ENCODE measurements at places on chromosomes 16 and 17.

GRCh38 chr17:8002721-8003593 is 542 bp downstream of the GUCY2D start:
- DNase-seq = no peak

DNA sequence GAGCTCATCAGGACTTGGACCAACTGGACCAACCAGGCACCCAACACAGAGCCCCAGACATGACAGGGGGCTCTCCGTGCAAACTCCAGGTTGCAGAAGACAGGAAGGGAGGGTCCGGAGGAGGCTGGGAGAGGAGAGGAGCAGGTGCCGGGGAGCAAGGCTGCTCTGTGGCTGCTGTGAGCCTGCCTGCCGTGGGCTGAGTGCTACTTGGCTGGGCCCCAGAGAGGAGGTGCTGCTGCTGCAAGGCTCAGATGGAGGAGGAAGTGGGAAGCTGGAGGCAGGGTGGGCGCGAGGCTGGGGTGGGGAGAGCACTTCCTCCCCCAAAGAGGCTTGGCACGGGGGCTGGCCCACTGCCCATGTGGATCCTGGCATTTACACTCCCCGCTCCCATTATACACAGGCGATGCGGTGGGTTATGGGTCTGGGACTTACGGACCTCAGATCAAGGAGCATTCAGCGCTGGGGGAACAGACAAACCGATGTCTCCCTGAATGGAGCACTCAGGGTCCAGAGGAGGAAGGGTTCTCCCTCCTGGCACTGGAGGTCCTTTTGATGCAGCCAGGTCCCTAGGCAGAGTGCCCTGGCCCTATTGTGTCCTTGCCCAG is 15.9 kb downstream of the EPOP start:
- no peak for DNase-seq

GRCh38 chr17:6755731-6756184 is at the start of gene XAF1:
Gene XAF1, plus strand, starts transcription at chr17:6756046. Its CDS starts 33 bp downstream, at chr17:6756079.
- no peak for DNase-seq

GRCh38 chr16:63623551-63624039 is 1498.3 kb downstream of the CDH11 start:
- DNase-seq = no peak

- no peak for DNase-seq
Observed at GRCh38 chr17:61517843-61518606, 65.8 kb downstream of the TBX4 start.

DNA sequence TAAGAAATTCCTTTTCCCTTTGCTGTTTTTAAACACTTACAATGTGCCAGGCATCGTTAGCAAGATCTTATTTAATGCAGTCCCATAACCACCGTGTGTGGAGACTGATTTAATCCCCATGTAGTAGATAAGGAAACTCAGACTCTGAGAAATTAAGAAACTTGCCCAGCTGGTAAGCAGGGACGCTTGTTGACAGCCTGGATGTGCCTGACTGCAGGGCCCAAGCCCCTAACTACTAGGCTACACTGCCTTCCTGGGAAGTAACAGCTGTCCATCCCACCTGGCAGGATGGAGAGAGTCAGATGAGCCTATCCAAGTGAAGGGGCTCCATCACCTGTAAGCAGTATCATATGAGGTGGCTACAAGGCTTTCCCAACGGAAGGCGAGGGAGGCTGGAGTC is 23.1 kb downstream of the CDK5RAP3 start:
- DNase-seq = peak; percentile 13

GRCh38 chr16:2178321-2179106 is 17.9 kb downstream of the CASKIN1 start:
- no peak for DNase-seq

- DNase-seq = no peak
Observed at GRCh38 chr17:13638855-13639458, 37.2 kb upstream of the HS3ST3A1 start.

Data from NCI-H2171 treated with DMSO at 0.1 percent for 48 hours (cell line).